ENCODE measurements at places on chromosomes 13 and 19.

GRCh38 chr13:104701591-104701990 lies 1635.4 kb upstream of the SLC10A2 start:
- peak; percentile 60 for DNase-seq

DNA sequence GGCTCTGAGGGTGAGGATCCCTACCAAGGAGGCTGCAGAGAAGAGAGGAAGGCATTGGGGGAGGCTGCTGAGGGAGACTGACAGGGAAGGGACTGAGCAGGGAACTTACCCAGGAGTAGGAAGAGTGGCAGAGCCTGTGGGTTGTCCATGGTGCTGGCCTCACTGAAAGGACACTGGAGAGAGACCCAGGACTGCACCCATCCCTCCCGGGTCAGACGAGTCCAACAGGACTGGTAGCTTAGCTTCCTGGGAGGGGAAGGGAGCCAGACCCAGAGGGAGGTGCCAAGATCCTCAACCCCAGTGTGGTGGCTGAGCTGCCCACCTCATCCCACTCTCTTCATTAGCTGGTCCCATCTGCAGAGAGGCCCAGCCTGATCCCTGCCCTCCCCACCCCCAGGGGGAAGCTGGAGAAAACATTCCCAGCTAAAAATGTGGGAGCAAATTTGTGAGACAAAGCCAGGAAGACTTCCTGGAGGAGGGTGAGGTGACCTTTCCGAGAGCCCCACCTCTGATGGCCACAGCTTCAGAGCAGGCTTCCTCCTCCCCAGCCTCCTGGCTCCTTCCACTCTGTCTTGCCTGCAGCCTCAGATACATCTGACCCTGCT lies at the start of gene VSIG10L:
VSIG10L (minus strand) TSS at position 164 of the 605 bp plus-strand sequence; CDS start at position 149, 15 bp downstream.
- no peak for DNase-seq

DNA sequence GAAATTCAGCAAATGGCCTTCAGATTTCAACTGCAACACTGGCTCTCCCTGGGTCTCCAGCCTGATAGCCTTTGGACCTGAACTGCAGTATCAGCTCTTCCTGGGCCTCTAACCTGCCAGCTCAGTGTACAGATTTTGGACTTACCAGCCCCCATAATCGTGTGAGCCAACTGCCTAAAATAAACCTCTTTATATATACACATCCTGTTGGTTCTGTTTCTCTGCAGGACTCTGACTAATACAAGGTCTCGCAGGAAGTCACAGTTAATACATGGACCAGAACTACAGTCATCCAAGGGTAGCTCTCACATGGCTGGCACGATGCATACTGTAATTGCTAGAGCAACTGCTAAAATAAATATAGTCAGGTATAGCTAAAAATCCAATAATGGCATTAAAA lies 85.1 kb downstream of the KATNAL1 start:
- DNase-seq, result no peak

GRCh38 chr13:19685034-19685433 lies 51.6 kb downstream of the MPHOSPH8 start:
- DNase-seq, result no peak

DNA sequence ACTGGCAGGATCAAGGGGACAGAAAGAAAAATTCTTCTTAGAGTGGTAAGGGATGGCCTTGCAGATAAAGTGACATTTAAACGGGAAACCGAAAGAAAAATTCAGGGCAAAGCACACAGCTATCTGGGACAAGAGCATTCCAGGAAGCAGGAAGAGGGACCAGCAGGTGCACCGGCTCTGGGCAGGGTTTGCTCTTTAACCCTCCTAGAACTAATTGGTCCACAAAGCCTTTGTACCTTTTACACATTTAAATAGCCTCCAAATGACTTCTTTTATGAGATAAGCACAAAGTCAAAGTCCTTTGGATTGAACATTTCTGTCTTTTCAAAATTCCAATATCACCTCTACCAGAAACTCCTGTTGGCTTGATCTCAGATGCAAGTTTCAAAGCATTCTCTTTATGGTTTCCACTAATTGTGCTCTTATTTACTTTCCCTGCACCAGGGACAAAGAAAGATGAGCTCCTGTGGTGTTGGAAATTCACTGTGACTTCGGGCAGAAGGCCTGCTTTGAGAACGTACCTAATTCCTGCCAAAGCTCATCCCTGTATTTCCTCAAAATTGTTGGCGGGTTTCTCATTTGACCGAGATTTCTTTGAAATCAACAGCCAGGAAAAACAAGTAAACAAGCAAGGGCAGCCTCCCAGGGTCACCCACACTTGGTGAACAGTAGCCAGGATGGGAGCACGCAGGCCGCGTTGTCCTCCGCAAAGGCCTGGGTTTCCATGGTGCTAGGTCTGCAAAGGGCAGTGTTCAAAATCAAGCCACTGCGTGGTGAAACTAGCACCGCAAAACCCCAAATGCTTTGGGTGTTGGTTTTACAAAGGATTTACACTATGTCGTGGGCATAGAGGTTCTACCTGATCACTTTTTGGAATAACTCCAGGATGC lies 98.6 kb downstream of the IRS2 start:
- DNase-seq, result no peak

DNA sequence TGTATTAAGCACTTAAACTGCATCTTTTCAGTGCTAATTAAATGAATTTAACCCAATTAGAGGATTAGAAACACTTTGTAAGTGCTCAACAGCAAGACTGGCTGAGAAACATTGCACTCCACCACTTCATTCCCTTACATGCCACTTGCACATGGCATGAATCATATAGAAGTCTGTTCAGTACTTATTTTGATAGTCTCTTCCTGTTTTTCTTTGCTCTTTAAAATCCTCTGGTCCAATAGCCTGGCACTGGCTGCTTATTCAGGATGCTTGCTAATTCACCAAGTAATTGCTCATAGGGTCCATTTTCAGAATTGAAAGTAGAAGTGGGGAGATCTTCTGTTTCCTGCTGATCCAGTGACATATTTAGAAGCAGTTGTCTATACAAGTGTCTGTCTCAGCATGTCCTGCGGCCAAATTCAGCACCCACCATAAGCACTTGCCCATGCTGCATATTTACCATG lies 900.1 kb downstream of the PCDH9 start:
- no peak for DNase-seq
